ENCODE measurements at places on chromosomes 7 and 10.

GRCh38 chr7:25870574-25870973, 281.4 kb upstream of the NFE2L3 start:
- DNase-seq: no peak

- no peak for DNase-seq
These were observed 6.7 kb downstream of the PNLIPRP2 start for GRCh38 chr10:116627386-116627933.

GRCh38 chr7:112362053-112362650, 88.1 kb upstream of the IFRD1 start:
- DNase-seq: no peak

GRCh38 chr7:152313217-152313616, 122.6 kb downstream of the KMT2C start:
- no peak for DNase-seq

- DNase-seq: no peak
These were observed 96.0 kb upstream of the TMEM168 start for GRCh38 chr7:112886208-112886607.

DNA sequence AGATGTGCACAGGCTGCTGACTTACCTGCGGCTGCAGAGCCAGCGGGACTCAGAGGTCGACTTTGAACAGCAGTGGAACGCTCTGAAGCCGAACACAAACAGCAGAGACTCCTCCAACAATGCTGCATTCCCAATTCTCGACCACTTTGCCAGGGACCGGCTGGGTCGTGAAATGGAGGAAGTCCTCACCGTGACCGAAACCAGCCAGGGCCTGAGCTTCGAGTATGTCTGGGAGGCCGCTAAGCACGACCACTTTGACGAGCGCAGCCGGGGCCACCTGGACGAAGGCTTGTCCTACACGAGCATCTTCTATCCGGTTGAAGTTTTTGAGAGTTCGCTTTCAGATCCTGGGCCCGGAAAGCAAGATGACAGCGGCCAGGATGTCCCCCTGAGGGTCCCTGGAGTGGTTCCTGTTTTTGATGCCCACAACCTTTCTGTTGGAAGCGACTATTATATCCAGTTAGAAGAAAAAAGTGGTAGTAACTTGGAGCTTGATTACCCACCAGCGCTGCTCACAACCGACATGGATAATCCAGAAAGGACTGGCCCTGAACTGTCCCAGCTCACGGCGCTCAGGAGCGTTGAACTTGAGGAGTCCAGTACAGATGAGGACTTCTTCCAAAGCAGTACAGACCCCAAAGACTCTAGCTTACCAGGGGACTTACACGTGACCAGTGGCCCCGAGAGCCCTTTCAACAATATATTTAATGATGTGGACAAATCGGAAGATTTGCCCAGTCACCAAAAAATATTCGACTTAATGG, 19.4 kb upstream of the BHLHA15 start:
- no peak for DNase-seq

GRCh38 chr10:4215963-4216575, 431.1 kb upstream of the KLF6 start:
- DNase-seq: no peak

GRCh38 chr7:46229409-46229808, 308.3 kb upstream of the IGFBP3 start:
- no peak for DNase-seq

DNA sequence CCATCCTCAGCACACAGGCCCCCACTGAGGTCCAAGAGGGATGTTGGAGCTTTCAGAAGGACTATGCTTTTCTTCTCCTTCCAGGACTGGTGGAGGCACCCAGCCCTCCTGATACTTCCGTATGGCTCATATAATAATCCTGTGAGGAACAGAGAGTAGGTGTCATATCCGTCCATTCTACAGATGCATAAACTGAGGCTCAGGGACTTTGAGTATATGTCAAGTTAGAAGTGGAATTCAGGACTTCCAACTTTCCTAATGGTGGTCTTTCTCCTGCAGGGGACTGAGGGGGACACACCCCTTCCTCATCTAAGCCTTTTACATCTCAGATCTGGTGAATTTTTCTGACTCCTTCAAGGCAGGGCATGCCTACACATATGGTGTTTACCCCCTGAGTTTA, 153.7 kb downstream of the RPS24 start:
- DNase-seq: no peak

DNA sequence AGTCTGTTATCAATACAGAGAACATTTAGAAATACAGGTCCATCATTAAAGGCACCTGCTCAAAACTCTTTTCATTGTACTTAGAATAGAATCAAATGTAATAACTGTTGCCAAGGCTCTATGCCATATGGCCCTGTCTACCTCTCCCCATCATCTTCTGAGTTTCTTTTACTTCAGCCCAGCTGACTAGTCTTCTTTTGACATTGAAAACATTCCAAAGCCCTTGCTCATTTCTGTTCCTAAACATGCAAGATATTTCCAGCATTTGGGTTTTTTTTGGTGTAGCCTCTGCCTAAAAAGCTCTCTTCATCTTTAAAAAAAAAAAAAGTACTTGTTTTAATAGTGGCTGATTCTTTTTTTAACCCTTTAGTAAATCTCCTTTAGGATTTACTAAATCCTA, 165.5 kb upstream of the SMIM30 start:
- DNase-seq: no peak

- DNase-seq: no peak
These were observed 36.8 kb downstream of the KIFBP start for GRCh38 chr10:69025370-69025896.

DNA sequence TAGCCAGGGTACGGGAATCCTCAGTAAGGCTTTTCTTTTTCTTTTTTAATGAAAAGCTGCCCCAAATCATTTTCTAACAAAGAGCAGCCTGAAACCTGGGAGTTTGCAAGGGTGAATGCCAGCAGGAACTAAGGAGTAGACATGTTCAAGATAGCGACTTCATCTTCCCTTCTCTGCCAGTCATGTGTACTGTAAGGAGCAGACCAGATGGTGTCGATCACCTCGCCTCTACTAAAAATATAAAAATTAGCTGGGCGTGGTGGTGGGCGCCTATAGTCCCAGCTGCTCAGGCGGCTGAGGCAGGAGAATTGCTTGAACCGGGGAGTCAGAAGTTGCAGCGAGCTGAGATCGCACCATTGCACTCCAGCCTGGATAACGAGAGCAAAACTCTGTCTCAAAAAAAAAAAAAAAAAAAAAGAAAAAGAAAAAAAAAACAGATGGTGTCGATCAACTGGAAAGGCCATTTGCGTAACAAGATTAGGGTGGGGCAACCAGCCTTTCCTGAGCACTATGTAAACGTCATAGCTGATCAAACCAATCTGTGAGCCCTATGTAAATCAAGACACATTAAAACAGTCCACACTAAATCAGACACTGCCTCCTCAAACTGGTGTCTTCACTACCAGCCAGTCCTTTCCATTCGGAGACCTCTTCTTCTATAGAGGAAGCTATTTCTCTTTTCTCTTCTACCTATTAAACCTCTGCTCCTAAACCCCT, 33.8 kb downstream of the NOLC1 start:
- no peak for DNase-seq

- no peak for DNase-seq
These were observed 288.2 kb downstream of the ADK start for GRCh38 chr10:74439213-74439612.

DNA sequence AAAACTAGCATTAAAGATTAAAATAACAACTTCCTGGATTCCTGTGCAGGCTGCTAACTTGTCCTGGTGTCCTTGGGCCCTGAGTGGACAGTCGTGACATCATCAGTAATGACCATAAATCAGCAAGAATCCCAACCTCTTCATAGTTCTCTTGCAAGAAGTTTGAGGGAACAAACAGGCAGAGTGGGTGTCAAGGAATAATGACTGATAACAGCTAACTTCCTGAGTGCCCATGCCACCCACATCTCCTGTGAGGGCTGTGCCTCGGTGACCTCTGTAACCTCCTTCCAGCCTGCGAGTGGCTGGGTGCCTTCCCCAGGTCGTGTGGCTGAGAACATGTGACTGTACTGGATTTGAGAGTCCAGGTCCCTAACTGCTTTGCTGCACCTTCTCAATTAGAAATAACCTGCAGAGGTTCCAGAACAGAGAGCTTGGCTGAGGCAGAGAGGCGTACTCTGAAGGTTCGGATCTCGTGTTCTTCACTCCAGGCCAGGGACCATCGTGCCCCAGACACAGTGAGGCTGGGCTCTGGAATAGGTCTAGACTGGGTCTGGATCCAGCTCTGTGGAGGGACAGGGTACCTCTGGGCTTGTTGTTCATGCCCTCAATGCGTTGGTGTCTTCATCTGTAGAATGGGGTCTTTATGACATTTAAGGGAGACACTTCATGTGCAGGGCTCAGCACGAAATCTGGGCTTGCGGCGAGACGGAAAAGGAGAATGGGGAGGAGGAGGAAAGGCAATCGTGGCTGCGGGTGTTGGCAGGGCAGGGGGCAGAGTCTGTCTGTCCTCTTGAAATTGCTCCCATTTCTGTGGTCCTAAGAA, 313.1 kb upstream of the ZNF32 start:
- no peak for DNase-seq

GRCh38 chr7:14403587-14403986, 414.1 kb upstream of the ETV1 start:
- no peak for DNase-seq

DNA sequence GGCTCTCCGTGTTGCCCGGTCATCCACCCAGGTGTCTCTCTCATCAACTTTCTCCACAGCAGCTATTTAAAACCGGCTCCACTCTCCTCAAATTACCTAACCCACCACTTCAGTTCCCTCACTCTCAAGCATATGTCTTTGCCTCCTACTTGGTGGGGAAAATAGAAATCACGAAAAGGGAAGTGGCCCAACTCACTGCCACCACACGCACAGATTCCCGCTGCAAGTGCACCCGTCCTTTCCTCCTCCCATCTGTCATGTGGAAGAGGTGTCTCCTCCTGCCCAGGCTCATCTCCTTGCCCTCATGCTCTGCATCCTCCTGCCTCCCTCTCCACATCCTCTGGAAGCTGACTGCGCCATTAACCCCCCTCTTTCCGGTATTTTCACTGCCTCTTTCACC, 80.8 kb upstream of the MKX start:
- DNase-seq: no peak

DNA sequence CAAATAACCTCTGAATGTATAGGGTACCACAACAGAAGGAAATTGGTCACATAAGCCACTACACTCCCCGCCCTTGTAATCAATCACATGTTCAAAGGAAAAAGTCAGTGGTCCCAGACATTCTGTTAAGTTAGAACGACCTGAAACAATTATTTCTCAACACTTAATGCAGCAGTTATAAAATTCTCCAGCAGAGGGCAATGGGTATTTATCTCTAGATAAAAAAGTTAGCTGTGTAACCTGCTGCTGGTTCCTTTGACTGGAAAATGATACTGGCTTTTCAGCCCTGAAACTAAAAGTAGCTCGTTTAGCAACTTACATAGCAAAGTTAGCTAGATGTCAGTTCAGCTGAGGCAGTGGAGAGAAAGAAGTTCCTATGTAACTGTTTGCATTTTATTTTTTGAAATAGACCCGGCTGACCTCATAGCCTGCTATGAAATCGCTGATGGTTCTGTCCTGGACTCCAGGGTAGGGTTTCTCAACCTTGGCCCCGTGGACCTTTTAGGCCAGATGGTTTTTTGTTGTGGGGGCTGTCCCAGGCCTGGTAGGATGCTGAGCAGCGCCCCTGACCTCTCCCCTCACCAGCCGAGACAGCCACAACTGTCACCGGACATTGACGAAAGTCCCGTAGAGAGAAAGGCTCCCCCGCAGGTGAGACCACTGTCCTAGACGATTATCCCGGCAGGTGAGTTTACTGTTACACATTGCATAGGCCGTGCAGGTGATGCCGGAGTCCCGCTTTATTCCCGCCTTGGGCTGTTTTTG, 40.2 kb upstream of the PROSER2 start:
- DNase-seq: no peak

GRCh38 chr7:49166441-49166840, 242.1 kb downstream of the CDC14C start:
- no peak for DNase-seq

DNA sequence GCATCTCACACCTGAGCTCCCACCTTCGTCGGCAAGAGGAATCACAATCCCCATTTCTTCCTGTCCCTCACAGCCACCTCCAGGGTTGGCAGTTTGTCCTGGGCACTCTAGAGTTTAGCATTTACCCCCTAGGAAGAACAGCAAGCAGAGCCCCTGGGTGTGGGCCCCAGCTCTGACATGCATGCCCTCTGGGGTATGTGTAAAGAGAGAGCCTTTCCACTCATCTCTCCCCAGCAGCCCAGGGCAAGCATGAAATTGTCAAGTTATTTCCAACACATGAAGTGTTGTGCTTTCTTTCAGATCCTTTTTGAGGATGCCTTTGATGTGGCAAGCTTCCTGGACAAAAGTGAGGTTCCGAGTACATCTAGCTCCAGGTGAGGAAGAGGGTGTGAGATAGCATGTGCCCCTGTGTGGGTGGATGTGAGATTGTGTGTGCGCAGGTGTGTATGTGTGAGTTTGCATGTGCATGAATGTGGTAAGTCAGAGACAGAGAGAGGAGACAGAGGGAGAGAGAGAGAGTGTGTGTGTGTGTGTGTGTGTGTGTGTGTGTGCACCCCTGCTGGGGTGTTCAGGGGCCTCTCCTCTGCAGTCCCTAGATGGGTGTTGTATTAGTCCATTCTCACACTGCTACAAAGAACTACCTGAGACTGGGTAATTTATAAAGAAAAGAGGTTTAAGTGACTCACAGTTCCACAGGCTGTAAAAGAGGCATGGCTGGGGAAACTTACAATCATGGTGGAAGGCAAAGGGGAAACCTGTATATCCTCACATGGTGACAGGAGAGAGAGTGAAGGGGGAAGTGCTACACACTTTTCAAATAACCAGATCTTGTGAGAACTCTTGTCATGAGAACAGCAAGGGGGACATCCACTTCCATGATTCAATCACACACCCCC, 18.1 kb downstream of the STRA8 start:
- DNase-seq: no peak

GRCh38 chr10:70931168-70931815, 42.9 kb upstream of the PCBD1 start:
- no peak for DNase-seq

GRCh38 chr10:56874950-56875349, 513.9 kb upstream of the ZWINT start:
- DNase-seq: no peak

- peak; percentile 31 for DNase-seq
These were observed 4.1 kb upstream of the NT5C2 start for GRCh38 chr10:103197174-103197573.

GRCh38 chr10:14146501-14146900, 184.2 kb downstream of the FRMD4A start:
- no peak for DNase-seq

GRCh38 chr7:93914581-93915066, 6.9 kb upstream of the GNG11 start:
- DNase-seq: no peak

GRCh38 chr7:129370812-129371211, 63.4 kb upstream of the STRIP2 start:
- DNase-seq: no peak

GRCh38 chr10:60645980-60646379, 132.3 kb upstream of the CDK1 start:
- DNase-seq: no peak

- DNase-seq: no peak
These were observed 42.7 kb upstream of the GAD2 start for GRCh38 chr10:26173837-26174236.

DNA sequence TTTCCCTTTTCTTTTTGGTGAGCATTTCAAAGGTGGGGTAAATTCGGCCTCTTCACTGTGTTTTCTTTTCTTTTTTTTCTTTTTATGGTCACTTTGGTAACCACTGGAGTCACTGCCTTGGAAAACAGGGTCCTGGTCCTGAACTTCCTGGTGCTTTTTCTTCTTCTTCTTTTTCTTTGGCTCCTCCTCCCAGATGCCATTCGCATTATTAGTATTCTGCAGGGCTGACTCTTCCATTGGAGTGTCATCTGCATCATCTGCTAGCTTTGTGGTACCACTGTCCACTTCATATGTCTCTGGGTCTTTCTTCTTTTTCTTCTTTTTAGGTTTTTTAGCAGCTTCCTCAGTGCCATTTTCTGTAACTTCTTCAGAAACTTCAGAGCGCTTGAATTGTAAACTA, 10.5 kb downstream of the POLR1F start:
- DNase-seq: no peak

Measured in activated naive CD8-positive, alpha-beta T cell treated with anti-CD3 and anti-CD28 coated beads, Interleukin-2, amount 50 U/mL, for 24 hours (primary cell).